Activated CD8-positive, alpha-beta memory T cell treated with anti-CD3 and anti-CD28 coated beads for 4 hours (primary cell): ENCODE measurements at places on chromosomes 4 and X.

GRCh38 chr4:4673070-4673469, 131.2 kb upstream of the STX18 start:
- DNase-seq, result no peak

DNA sequence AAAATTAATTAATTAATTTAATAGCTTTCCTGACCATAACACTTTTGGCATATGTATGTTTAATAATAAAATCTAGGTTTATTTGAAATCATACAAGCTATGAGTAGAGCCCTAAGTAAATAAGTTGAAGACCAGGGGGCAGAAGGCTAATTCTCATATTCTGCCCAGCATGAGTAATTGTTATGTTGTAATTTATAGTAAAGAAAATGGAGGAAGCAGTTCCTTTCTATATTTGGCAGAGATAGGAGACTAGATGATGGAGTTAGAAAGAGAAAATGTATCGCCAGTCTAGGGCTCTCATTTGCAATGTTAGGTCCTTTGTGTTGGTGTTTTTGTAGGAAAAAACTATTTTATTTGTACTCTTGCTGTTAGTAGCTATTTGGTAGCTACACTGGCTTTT, 89.1 kb downstream of the FNIP2 start:
- DNase-seq, result no peak

GRCh38 chr4:90318193-90318592, 191.0 kb downstream of the CCSER1 start:
- DNase-seq, result no peak

- no peak for DNase-seq
Observed at GRCh38 chrX:146614663-146615478, 194.7 kb upstream of the CXorf51B start.

DNA sequence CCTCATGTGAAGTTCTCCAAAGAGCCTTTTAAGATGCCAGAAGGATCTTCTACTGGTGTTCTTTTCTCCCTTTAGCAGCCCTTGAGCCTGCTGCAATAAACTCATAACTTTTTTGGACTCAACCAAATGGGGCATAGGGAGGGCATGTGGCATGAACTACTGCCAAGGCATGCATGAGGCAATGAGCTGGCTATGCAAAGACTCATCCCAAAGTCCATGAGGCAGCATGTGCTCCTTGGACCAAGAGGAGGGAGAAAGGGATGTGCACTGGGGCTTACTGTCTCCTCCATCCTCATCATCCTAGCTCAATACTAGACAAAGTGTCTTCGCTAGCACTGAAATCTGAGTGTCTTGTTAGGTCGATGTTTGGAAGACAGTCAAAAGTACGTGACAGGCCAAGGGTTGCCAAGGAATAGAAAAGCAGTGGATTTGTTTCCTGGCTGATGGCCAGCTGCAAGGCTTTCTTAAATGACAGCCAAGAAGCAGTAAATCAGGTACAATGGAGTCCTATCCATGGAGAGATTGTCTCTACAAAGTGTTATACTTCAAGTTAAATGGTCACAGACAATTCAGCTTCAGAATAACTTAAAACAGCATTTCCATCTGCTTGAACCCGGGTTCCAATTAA, 44.5 kb upstream of the ATXN3L start:
- DNase-seq, result no peak

GRCh38 chrX:76454456-76454927, 27.0 kb downstream of the MAGEE1 start:
- no peak for DNase-seq
